ENCODE measurements at places on chromosomes 3 and 15.

- no peak for DNase-seq
Measured at GRCh38 chr3:111676211-111677006, 81.3 kb upstream of the ZBED2 start.

DNA sequence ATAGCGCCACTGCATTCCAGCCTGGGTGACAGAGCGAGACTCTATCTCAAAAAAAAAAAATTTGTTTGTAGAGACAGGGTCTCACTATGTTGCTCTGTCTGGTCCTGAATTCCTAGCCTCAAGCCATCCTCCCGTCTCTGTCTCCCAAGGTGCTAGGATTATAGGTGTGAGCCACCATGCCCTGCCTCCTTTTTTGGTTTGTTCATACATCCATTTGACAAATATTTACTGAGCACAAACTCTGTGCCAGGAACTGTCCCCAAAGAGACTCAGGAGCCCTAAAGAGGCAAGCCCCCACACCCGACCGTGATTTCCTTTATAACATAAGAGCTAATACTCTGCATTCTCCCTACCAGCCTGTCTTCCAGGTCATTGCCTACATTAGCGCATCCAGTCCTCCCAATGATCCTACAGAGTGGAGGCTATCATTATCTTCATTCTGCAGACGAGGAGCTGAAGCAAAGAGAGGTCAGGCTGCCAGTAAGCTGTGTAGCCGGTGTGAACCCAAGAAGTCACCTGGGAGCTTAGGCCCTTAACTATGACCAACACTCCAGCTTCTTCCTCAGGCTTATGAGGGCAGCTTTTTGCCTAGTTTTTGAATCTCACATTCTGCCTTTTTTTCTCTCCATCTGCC, 6.3 kb upstream of the PXK start:
- no peak for DNase-seq

GRCh38 chr3:62373714-62374333, 474 bp upstream of the FEZF2 start:
- DNase-seq = no peak

DNA sequence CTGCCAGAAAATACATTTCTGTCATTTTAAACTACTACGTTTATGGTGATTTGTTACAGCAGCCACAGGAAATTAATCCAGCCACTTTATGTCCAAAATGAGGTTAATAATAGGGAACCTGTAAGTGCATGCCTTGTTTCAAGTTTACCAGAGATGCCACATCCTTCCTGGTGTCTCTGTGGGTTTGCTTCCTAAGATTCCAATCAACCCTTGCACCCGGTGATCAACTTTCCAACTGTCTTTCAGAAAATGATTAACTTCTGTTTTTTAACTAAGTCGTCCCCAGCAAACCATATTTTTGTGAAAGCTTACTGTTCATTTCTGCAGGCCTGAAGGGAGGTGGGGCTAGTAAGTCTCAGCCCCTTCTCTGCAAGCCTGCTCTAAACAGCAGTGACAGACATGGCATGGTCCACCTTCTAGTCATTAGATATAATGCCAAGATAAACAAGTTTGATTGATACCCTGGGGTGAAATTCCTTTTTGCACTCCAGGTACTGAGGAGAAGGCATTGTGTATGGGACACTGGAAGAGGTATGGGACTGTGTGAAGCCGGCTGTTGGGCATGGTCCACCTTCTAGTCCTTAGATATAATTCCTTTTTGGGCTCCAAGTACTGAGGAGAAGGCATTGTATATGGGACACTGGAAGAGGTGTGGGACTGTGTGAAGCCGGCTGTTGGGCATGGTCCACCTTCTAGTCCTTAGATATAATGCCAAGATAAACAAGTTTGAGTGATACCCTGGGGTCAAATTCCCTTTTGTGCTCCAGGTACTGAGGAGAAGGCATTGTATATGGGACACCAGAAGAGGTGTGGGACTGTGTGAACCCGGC, 11.1 kb upstream of the TMC3 start:
- no peak for DNase-seq

DNA sequence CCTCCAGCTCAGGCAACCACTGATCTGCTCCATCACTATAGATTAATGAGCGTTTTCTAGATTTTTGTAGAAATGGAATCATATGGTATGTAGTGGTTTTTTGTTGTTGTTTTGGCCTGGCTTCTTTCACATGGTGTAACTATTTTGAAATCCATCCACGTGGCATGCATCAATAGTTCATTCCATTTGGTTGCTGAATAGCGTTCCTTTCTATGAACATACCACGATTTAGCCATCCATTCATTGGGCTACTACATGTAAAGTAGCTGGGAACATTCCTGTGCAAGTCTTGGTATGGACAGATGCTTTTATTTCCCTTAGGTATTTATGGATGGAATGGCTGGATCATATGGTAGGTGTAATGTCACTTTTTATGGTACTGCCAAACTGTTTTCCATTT, 10.7 kb upstream of the CHSY1 start:
- DNase-seq = no peak

GRCh38 chr3:58116161-58116955, 94.4 kb downstream of the DNASE1L3 start:
- DNase-seq = no peak

GRCh38 chr3:195095035-195095703, 175.8 kb downstream of the XXYLT1 start:
- DNase-seq = no peak

- DNase-seq = no peak
Measured at GRCh38 chr3:134365766-134366065, 8.5 kb downstream of the AMOTL2 start.

GRCh38 chr15:50044406-50044805, 74.6 kb downstream of the ATP8B4 start:
- no peak for DNase-seq

GRCh38 chr3:70606018-70606417, 293.6 kb upstream of the MDFIC2 start:
- no peak for DNase-seq

DNA sequence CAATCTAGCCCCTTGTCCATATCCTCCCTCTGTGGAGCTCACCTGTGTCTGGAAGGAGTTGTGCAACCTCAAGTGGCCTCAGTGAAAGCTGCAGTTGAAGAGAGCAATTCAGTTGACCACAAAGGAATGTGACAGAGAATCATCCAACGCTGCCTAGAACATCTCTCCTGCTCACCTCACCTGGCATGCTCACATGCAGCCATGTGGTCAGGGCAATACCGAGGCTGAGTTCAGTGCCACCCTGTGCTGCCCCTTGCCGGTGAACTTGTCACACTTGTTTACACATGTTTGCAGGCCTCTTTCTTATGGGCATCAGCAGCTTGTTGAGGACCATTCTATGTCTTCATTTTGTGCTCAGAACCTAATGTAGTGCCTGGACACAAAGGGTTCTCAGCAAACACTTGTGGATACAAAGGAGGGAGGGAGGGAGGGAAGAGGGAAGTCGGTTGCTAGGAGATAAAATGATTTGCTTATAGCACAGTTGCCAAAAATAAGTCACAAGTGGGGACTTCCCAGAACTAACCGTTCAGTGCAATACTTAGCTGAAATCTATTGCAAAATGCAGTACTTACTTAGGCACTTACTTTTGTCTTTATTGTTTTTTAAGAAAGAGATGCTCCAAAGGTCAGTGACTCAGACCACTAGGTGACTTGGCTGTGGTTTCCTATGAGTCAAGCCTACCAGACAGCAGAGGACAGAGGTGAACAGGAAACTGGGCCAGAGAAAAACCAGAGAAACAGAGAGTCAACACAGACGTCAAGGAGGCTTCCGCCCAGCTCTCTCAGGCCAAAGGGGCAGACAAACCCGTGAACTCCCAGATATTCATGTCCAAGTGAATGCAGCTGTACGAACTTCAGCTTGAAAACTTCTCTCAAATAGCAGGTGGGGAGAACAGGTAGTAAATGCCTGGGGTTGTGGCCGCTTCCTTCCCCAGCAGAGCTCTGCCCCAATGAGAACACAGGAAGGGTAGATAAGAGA, 227.8 kb upstream of the CTNNB1 start:
- no peak for DNase-seq

GRCh38 chr15:40747685-40748631, 7.1 kb downstream of the RMDN3 start:
- no peak for DNase-seq

- DNase-seq = no peak
Measured at GRCh38 chr3:16723978-16724377, 118.8 kb upstream of the DAZL start.

DNA sequence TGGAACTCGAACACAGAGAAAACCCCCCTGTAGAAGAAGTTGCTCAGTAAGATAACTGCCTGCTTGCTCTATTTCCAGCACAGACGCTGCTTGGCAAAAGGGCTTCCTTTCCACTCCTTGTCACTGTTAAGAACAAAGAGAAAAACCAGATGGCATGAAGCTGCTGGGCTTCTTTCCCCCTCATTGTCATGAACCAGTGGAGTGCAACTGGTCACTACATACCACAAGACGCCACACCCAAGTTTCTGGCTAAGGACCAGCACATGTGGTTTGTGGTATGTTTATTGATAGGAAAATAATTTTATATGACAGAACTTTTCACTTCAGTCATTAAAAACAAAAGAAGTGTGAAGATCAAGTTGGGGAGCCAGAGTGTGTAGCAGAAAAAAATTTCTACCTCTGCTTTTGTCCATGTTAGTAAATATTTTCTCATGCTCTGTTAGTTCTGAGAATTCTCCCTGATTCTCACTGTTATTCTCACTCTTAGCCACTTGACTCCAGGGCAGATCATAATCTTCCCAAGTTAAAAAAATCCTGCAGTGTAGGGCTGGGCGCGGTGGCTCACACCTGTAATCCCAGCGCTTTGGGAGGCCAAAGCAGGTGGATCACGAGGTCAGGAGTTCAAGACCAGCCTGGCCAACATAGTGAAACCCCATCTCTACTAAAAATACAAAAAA, 37.9 kb downstream of the CLK3 start:
- DNase-seq = no peak

DNA sequence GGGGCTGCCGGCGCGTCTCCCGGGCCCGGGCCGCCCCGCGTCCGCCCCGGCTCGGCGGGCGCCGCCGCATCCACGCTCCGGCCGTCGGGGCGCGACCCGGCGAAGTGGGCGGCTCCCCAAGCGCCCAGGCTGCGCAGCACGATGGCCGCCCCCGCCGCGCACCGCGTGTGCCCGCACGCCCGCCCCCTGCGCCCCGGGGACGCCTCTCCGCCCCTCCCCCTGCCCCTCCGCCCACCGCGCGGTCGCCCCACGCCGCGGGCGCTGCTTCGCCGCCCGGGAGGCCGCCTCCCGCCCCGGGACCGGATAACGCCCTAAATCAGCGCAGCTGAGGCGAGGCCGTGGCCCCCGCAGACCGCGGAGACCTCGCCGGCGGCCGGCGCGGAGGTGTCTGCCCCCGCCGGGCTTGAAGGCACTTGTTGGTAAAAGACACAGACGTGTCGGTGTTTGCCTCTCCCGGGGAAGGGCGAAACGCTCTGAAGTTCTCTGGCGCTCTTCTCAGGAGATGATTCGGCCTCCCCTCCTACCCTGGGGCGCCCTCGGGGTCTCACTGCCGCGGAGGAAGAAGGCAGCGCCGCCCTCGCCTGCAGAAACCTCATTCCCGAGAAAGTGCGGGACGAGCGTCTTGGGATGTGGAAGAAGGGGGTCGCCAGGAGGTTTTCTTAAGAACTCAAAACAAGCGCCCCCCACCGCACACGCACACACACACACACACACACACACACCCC, at the start of gene BNC1:
Gene BNC1 (minus strand): TSS at position 106 of the 725 bp plus-strand sequence. CDS start 36 bp downstream, at position 70.
- DNase-seq = no peak

DNA sequence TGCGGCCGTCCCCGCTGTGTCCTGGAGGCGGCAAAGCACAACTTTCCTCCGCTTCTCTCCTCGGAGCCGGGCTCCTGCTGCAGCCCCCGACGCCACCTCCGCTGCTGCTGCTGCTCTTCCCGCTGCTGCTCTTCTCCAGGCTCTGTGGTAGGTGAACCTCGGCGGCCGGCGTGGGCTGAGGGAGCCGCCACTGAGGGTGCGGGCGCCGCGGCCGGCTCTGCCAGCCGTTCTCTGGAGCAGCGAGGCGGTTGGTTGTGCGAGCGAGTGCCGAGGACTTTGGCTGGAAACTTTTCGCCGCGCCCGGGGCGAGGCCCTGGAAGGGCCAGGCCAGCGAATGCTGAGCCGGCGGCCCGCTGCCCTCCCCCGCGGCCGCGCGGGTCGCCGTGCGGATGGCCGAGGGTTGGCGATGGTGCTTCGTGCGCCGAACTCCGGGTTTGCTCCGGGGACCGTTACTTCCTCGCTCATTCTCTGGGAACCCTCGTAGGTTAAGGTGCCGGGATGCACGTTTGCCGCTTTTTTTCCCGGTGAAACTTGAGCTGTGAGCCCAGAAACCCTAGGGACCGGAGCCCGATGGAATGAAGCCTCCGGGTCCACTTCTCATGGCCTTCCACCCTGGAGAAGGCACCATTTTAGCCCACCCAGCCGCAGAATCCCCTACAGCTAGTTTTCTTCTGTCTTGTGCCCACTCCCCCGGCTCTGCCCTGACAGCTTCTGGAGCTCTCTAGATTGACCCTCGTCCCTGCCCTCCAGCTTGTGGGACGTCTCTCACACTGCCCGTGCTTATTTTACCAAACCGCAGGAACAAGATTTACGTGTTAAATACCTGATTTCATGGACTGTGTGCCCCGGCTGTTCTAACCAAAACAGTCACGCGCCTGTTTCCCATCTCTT, 660 bp downstream of the NECTIN3 start:
- DNase-seq = no peak

DNA sequence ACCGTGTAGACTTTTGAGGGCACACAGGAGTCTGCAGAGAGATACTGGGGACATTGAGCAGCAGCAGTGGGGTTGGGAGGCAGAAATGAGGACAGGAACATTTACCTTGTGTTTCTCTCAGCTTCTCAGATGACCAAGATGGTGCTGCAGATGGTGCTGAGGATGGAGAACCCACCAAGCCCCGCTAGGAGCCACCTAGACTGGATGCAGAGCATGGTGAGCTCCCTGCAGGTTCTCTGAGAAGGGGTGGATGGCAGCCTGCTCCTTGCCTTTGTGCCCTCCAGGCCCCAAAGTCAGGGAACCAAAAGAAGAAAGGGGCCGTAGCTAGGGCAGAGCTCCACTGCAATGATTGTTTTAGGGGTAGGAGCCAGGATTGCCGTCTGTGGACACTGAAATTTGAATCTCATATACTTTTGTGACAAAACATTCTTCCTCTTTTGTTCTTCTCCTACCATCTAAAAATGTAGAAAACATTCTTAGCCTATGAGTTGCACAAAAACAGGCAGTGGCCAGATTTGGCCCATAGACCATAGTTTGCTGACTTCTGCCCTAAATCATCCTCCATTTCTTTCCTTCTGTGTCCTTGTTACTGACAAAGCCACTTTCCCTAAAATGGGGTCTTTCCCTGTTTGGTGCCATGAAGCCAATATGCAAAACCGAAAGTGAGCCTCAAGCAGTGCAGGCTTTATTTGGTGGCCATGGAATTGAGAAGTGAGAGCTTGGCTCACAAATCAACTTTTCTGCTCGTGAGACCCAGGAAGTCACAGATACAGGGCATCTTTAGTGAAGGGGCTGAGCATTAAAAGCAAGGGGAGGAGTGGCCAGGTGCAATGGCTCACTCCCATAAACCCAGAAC, 11.9 kb upstream of the MUC20 start:
- DNase-seq = no peak

GRCh38 chr3:53650424-53650823, 156.0 kb downstream of the CACNA1D start:
- DNase-seq = no peak

GRCh38 chr15:31261266-31262142, 65.1 kb upstream of the KLF13 start:
- no peak for DNase-seq
